ENCODE measurements at places on chromosomes 2 and 18.

DNA sequence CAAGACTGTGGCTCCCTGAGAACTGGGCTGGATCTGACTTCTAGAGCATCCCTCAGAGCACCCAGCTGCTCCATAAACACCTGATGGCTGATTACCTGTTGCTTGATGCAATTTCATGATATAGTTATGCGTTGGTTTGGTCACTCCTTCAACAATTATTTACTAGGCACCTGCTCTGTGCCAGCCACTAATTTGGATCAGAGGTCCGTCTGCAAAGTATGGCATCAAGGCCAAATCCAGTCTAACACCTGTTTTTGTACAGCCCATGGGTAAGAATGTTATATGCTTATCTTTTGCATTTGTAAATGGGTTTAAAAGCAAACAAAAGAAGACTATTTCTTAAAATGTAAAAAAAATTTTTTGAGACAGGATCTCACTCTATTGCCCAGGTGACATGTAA is 348.2 kb downstream of the ALK start:
- no peak for DNase-seq

DNA sequence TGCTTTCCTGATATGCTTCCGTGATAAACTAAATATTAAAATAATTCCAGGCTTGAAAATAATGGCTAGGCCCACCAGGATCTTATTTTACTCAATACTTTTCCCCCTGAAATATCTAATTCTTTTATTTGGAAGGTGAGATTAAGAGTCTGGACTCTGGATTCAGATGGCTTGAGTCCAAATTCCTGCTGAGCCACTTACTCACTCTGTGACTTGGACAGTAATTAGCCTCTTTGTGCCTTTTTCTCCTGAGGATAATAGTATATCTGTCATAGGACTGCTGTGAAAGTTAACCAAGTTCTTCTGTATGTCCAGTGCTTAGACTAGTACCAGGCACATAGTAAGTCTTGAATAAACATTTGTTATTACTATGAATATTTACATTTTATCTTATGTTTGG is 127.3 kb upstream of the ERBB4 start:
- DNase-seq = no peak

- no peak for DNase-seq
These were observed 22.5 kb upstream of the SCYGR5 start for GRCh38 chr2:227643990-227644551.

- no peak for DNase-seq
These were observed 61.6 kb downstream of the POLR1A start for GRCh38 chr2:86044045-86044444.

All from naive thymus-derived CD4-positive, alpha-beta T cell (primary cell).